ENCODE measurements at places on chromosomes 11 and 22.

- DNase-seq = no peak
Observed at GRCh38 chr11:78192223-78192719, 3.6 kb downstream of the USP35 start.

- peak; percentile 57 for DNase-seq
Observed at GRCh38 chr22:23696326-23696851, 5.6 kb downstream of the RGL4 start.

DNA sequence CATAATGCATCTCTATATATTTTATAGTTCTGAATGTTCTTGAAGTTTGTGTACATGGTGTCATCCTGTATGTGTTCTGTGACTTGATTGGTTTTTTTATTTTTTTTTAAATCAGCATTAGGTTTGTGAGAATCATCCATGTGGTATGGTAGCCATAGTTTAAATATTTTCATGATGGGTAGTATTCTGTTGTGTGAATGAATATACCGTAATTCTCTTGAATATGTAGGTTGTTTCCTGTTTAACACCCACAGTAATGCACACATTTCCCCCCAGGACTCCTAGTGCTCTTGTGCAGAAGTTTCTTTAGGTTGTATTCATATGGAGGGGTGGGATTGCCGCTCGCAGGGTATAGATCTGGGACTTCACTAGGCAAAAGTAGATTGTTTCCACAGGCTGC, 2.0 kb downstream of the PACS1 start:
- DNase-seq = no peak

- no peak for DNase-seq
Observed at GRCh38 chr22:17924735-17925364, 99.5 kb downstream of the MICAL3 start.

GRCh38 chr11:86802601-86803051, 2.3 kb downstream of the PRSS23 start:
- DNase-seq = no peak

GRCh38 chr11:38842991-38843390, 2245.0 kb upstream of the RAG2 start:
- no peak for DNase-seq

DNA sequence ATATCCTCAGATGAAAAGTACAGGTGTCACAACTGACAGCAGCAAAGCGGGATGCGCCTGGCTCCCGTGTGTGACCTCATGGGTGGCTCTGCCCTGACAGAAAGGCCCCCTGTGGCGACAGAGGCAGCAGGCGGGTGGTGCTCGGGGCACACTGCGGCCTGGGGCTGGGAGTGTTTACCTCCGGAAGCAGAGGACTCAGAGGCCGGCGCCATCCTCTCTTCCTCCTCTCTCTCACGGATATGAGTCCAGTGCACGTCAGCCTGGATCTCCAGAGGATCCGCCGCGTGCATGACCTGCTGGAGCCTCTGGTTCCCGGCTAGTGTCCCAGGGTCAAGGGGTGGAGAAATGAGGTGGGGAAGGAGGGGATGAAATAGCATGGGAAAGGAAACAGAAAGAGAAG, 53.2 kb upstream of the BID start:
- no peak for DNase-seq

DNA sequence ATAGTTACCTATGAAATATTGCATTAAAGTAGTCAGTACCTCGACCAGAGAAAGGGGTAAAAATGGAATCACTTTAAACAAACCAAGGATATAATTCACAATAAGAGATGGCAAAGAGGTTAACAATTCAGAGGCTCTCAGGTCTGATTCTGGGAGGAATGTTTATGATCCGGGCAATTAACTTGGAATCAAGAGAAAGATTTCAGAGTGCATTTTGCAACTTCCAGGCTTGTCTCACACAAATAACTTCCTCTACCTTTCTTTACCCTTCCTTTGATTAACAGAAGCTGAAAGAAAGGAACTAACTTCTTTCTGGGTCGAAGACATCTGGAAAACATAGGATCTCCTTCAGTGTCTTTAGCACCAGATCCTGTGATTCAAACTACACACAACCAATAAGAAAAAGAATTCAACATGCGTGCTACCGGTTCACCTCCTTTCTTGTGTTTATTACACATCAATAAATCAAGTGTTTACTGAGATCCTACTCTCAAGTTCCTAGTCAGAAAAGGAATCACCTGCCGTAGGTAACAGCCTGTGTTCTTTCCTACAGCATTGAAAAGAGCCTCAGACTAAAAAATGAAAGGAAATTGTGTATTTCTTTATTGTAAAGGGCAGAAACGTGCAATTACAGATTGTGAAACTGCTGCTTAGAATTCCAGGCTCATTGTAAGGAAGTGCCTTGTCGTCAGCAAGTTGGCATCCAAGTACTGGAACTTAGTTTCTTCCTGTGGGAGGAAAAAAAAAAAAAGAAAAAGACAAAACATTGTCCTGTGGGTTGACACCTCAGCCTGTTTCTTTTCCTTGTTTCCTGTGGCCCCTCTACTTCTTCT, 29.5 kb downstream of the CARD18 start:
- DNase-seq = no peak

- no peak for DNase-seq
Observed at GRCh38 chr11:22702031-22702430, 35.6 kb downstream of the GAS2 start.

- DNase-seq = peak; percentile 4
Observed at GRCh38 chr11:125348674-125349309, 147.3 kb downstream of the FEZ1 start.

DNA sequence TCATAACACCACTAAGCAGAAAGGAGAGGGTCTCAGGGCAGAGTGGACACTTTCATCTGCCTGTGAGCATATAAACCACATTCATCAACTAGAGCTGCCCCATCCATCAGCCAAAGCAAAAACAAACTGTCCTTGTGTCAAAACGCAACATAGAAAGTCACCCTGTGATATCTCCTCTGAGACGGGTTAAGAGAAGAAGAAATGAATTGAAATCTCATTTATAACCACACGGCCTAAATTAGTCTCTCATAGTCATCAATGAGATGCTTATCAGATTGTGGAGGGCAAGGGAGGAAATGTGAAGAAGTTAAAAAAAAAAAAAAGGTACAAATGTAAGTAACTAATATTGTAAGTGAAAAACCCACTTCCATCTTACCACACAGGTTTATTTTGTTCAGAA, 75.7 kb downstream of the SIK3 start:
- DNase-seq = no peak

DNA sequence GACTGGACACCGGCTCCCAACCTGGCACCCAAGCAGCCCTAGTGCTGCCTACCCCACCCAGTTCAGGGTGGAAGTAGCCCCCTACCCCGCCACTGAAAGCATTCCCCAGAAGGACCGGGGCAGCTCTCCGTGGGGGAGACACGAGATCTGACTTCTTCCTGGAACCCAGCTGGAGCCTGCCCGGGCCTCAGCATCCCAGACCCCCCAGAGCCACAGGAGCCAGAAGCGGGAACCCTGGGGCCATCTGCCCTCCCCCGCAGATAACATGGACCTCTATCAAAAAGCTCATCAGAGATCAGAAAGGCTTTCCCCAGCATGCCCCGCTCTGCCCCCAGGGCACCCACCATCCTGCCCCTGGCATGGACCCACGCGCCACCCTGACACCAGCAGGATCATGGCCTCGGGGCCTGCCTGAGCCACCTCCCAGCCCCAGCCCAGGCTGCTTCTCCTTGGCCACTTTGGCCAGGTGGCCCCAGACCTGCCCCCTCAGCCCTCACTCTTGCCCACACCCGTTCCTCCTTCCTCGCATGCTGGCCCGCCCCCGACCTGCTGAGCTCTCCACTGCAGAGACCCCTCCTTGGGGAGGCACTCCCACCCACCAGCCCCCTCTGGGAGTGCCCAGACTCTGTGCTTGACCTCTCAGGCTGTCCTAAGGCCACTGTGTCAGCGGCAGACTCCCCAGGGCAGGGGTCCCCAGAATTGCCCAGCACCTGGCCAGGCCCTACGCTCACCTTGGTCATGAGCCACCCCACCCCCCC, 17.1 kb downstream of the WNT7B start:
- no peak for DNase-seq

- no peak for DNase-seq
Observed at GRCh38 chr11:85590848-85591483, 36.2 kb downstream of the DLG2 start.

DNA sequence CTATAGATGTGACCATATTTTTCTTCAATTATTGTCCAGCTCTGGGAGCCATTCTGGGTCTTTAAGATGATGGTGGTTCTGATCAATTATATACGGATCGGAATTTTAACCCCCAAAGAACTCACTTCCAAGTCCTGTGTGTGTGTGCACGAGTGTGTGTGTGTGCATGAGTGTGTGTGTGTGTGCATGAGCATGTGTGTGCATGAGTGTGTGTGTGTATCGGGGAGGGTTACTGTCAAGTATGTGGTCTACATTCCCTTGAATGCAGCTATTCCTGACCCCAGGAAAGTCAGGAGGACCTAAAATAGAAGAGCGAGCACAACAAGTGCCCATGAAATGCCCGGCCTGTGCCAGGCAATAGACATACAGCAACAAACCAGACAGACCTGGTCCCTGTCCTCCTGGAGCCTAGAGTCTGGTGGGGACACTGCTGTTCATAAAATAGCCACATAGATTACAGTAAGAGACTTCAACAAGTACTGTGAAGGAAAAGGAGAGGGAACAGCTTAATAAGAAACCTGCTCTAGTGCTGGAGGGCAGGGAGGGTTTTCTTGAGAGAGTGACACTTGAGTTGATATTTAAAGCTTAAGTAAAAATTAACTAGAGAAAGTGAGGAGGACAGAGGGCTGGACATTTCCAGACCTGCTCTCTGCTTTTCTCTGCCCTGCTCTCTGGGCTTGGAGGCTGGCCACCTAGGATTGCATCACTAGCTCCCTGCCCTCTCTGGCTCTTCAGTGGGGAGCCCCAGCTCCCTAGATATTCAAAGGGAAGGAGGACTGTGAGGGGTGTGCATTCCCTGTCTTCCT, 66.1 kb upstream of the SPON1 start:
- no peak for DNase-seq

DNA sequence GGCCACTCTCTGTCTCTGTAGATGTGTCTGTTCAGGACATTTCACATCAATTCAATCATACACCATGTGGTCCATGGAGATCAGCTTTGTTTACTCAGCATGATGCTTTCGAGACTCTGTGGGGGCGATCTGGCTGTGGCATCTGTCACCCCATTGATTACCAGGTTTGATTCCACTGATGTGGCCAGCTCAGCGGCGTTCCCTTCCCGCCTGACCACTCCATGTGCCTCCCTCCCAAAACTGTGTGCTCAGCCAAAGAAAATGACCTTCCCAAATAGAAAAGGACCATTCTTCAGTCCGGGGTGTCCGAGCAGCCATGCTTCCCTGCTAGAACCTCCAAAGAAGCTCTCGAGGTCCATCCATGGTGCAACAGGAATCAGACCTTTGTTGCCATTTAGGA, 89.1 kb downstream of the BRD1 start:
- DNase-seq = no peak

DNA sequence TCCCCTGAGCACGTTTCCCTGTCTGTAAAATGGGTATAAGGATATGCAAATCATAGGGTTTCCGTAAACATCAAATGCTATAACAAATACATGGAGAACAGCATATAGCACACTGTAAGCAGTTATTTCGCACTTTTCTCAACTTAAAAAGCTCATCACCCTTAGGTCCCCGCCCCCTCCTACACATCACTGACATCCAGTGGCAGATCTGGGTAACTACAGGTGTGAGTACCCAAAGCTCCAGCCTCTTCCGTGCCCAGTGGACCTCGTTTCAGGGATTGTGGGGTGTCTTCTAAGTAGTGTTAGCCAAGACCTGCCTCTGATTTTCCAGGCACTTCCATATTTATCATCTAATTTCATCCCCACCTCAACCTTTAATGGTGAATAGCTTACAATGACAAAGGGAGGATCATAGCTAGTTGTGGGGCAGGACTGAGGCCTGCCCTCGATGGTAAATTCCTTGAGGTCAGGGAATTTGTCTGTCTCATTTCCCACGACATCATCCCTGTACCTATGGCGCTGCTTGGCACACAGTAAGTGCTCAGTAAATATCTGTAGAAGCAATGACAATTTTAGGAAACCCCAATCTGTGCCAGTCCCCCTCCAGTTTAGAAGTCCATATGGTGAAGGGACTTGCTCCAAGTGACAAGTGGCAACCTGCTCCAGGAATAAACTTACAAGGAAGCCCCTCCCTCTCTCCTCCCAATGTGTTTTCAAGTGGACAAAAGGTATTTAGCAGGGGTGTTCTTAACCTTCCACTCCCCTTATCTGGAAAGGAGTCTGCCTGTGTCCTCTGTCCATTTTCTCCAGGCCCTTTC, 340.5 kb downstream of the TENM4 start:
- no peak for DNase-seq

DNA sequence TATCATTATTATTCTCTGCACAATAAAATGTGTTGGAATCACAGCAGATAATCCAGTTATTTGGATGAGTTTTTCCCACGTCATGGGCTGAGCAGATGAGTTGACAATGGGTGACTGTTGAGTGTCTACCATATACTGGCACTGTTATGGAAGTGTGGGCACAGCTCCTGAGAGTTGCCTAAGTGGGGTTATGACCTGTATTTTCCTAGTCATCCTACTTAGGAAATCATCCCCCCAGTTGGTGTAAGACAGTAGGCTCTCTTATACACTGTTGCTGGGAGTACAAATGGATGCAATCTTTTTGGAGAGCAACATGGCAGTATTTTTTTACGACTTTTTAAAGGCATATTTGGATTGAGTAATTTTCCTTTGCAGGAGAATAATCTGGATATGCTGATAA, 66.4 kb downstream of the TRAF6 start:
- no peak for DNase-seq

DNA sequence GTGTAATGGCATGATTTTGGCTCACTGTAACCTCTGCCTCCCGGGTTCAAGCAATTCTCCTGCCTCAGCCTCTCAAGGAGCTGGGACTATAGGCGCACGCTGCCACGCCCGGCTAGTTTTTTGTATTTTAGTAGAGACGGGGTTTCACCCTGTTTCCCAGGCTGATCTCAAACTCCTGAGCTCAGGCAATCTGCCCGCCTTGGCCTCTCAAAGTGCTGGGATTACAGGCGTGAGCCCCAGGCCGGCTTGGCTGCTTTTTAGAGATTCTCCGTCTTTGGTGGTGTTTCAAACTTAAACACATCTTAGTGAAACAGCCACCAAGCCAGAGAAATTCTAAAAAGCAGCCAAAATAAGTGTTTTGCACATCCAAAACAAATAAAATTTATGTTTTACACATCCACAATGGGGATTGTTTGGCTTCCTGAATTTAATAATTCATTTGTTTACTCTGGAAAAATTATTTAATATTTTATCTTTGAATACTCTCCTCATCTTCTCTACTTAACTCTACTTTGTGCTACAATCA, 18.4 kb downstream of the BCL2L13 start:
- DNase-seq = no peak

Measured in stimulated activated CD8-positive, alpha-beta memory T cell treated with anti-CD3 and anti-CD28 coated beads, Interleukin-2, amount 100 ng/mL, for 1 hour (primary cell).